ENCODE measurements at places on chromosomes 3 and 15.

DNA sequence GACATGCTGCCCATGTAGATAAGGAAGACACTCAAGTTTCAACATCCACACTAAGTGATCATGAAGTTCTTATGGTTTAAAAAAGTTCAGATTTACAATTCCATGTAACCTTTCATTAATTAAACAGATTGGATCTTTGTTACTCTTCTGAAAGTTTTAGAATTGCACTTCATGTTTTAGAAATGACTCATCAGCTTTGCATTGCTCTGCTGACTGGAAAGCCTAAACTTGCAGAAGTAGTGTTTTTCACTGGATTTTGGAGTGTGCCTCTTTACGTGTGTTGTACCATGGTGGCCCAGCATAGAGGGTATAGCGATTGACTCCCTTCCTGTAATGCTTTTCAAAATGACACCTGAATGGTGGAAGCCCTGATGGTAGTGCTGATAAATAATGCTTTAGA, 157.9 kb downstream of the BBX start:
- no peak for DNase-seq

DNA sequence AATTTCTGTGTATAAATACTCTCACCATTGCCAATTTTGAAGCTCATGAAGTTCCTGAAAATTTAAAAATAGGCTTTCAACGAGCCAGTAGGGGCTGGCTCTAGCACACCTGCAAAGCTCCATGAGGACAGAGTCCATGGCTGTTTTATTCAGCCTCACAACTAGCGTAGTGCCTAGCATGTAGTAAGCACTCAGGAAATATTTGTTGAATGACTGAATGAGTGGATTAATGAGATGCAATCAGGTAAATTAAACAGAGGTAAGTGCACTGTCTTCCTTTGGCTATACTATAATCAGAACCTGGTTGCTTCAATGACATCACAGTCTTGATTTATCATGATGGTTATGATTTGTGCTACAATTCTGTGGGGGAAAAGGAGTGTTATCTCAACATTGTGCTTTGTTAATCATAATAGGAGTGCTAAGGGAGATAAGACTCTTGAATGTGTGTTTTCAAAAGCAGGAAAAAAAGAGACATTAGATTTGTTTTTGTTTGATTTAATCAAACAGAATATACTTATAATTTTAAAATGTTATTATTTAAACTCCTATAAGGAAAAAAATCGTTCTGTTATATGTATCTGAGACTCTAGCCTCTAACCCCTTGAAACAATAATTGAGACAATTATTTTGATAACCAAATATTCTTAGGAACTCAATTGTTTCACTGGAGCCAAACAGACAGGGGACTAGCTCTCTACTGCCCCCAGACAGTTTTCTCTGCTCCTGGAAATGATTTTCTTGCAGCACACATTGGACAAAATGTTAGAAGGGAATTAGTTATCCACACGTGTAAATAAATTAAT, 171.7 kb upstream of the ATP11B start:
- DNase-seq = no peak

DNA sequence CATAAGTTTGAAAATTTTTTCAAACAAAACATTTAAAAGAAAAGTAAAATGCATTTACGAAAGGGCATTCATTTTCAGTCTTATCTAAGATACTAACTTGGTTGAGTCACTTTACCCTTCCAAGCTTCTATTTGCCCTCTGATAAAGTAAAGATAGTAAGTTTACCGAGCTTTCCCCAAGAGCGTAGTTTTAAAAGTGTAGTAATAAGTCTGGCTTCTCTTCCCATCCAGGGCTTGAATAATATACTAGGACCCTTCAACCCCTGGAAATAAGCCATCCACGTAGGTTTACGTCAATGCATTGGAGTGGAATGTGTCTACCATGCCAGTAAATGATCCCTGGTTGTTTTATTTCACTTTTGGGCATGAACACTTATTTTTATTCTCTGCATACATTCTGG, 608.3 kb downstream of the NTRK3 start:
- DNase-seq = no peak

- no peak for DNase-seq
These were observed 151.0 kb downstream of the FAM43A start for GRCh38 chr3:194836661-194837060.

DNA sequence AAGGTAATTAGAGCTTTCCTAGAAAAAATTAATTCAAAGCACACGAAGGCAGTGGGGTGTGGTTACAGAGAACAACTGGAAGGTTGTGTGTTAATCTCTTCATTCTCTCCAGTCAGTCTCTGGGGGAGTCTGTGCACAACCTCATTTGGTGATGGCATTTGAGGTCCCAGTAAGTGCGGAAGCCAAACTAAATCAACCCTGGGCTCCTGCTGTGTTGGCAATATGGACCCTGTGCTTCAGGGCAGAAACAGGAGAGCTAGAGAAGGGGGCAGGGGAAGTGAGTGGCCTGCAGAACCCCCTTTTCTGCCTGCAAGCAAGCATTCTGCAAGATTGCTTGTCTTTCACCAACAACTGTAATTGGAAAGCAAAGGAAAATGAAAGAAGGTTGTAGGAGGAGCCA, 195.9 kb upstream of the ST8SIA2 start:
- DNase-seq = no peak

DNA sequence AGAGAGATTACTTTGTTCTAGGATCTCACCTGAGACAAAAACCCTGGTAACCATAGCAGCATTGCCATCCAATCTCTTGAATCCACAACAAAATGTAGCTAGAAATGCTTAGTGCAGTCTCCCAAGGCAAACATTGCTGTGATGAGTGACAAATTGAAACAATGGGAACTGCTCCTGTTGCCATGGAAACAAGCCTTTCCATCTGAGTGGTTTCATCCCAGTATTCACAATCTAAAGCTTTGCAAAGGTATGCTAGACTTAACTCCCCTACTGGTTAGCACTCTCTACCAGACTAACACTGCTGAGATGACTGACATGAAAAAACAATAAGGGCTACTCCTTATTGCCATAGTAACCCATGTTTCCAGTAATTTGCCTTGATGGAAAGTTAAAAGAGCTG, 172.6 kb upstream of the CNTN3 start:
- DNase-seq = no peak

DNA sequence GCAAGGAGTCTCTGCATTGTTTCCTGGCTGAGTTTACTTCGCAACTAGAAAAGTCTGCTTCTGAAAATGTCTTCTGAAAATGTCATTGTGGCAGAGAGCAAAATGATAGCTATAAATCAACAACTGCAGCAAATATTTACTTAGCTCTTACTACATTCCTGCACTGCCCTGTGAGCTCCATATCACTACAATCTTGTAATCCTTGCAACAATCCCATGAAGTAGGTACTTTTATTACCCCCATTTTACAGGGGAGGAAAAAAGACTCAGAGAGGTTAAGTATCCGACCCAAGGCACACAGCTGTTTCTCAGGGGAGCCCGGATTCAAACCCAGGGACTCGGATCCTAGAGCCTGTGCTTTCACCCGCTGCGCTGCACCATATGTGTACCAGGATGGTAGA, 34.2 kb upstream of the SPTBN5 start:
- DNase-seq = no peak

- no peak for DNase-seq
These were observed 99.8 kb downstream of the NSUN3 start for GRCh38 chr3:94162700-94163099.

DNA sequence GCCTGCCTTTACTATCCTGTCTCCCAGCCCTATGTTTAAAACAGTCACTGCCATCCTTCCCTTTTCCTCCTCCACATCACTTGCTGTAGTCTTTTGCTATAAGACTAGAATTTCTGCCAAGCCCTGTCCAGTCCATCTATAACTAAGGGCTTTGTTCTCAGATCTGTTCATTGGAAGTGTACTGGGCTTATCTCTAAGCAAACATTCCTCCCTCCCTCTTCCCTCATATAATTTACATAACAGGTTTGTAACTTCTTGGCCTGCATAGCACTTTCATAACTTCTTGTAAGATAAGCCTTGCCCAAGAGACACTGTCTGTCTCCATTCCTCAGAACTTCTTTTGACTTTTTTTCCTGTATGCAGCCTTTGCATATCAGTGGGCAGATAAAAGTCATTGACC, 16.7 kb downstream of the TPRG1 start:
- no peak for DNase-seq

GRCh38 chr3:30443756-30444673, 162.4 kb upstream of the TGFBR2 start:
- DNase-seq = no peak

DNA sequence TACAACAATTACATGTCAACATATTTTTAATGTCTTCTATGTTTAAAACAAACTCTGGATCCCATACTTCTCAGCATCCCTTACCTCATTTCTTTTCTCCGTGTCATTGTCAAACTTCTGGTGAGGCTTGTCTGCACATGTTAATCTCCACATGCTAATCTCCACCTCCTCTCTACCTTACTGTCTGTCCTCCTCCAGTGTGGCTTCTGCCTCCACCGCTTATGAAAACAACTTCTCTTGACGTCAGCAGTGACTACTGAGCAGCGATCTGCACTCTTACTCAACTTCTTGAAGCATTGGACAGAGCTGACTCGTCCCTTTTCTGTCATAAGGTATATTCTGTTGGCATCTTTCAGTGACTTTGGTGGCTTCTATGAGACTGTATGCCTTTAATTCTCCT, 338.2 kb upstream of the THRB start:
- DNase-seq = no peak

DNA sequence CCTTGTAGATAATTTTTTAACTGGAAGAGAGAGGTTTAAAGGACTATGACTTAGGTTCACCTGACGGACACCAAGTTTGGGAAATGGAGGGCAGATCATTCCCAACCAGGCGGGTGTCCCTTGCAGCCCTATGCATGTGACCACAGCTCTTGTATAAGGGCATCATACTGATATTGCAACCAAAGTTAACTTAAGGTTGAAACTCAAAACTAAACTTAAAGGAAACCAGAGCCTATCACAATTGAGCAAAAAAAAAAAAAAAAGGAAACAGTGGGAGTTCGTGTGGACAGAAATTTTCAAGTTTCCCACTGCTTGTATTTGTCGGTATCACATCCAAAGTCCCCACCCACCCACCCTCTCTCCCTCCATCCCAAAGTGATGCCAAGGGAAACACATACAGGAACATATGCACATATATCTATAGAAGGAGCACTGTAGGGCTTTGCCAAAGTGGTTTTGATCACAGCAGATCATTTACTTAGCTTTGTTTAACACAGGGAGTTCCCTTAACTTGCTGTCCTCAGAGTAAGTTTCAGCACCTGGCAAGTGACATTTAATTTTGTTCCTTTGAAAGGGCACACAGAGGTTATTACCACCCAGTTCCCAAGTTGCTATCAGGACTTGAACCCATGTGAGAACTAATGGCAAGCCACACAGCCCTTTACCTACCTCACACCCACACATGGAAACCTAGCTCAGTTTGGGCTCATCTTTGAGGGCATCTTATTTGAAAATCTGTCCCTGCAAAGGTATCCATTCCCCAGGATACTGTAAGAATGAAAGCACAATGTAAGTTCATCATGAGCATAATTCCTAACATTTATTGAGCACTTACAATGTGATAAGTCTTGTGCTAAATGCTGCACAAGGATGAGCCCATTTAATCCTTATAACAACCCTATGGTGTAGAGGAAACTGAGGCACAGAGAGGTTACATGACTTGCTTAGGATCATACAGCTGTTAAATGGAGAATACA, 204.5 kb upstream of the CMC1 start:
- no peak for DNase-seq

- DNase-seq = no peak
These were observed 169.1 kb downstream of the TPRG1 start for GRCh38 chr3:189340680-189341460.

- no peak for DNase-seq
These were observed 39.4 kb downstream of the SH3BP5 start for GRCh38 chr3:15292765-15293522.

DNA sequence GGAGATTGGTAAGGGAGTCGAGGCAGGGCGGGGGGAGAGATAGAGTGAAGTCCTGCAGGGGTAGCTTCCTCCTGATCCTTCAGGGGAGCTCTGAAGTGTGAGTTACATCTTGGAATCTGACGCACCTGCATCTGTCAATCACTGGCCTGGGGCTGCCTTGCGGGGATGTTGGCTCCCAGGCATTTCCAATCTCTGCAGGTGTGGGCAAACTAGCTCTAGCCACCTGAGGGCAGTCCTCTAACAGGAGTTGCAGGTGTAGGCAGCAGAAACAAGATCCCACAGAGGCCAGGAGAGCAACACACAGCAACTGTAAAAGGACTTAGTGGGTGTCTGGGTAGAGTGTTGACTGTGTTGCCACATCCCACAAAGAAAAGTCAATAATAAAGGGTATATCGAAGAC, 63.6 kb downstream of the ZNF621 start:
- DNase-seq = no peak

DNA sequence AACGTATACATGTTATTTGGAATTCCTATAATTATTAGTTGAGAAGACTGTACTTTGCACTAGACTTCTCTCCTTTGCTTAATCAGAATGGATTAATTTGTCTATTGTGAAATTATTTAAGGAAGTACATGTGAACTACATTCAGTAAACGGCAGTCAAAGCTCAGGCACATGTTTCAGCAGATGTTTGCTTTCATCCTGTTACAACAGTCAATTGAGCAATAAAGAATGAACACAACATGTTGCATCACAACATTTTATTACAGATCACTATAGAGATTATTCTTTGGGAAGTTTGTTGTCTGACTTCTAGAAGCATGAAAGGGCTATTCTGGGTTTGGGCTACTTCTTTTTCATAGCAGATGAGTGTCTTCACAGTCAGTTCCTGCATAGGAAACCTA, 39.2 kb downstream of the RAB27A start:
- no peak for DNase-seq

- DNase-seq = no peak
These were observed 14.7 kb downstream of the PGBD4 start for GRCh38 chr15:34116620-34117019.

DNA sequence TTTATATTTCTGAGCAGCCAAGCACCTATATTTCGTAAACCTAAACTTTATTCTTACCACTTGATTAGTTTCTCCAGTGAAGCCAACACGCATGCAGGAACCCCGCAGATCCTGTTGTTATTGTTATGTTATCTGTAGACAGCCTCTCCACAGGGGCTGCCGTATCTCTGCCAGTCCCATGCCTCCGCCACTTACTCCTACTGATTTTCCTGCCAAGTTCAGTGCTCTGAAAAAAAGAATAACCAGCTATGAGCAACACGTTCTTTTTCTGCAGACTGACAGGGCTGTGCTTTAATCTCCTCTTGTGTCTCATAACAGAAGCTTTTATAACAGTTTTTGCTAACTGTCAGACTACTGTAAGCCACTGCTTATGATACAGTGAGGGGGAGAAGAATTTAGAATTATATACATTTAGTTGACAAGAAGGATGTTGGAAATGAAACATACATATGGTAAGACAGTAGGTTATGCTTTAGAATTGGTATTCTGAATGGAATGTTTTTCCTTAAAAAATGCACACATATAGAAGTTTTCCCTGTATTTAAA, 347.4 kb downstream of the SI start:
- no peak for DNase-seq

DNA sequence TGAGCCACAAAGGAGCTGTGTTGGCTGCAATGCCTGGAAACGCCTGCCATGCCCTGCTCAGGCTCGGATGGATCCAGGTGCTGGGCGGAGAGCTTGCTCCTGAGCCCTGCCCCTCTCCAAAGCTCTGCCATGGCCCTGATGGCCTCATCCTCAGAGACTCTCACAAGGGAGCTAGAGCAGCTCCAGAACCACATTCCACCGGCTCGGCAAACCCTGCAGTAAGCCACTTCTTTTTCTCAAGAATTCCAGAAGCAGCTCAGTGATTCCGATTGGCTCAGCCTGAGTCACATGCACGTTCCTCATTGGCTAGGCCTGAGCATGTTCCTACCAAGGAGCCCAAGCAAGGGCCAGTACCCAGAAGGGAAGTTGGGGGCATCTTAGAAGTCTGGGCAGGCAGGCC, 24.8 kb downstream of the TPRA1 start:
- no peak for DNase-seq

Measured in NCI-H187 (cell line).